Kidney tubule cell (primary cell): ENCODE measurements at places on chromosomes 16 and 17.
A peak's percentile ranks its signal among the peaks of the same experiment; 100 is the strongest.

DNA sequence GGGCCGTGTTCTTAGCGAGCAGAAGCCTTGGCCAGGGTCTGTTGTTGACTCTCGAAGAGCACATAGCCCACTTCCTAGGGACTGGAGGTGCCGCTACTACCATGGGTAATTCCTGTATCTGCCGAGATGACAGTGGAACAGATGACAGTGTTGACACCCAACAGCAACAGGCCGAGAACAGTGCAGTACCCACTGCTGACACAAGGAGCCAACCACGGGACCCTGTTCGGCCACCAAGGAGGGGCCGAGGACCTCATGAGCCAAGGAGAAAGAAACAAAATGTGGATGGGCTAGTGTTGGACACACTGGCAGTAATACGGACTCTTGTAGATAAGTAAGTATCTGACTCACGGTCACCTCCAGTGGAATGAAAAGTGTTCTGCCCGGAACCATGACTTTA, 18.5 kb downstream of the RSPRY1 start:
- DNase-seq: no peak

GRCh38 chr16:57341062-57341440, 17.5 kb upstream of the CCL22 start:
- no peak for DNase-seq

DNA sequence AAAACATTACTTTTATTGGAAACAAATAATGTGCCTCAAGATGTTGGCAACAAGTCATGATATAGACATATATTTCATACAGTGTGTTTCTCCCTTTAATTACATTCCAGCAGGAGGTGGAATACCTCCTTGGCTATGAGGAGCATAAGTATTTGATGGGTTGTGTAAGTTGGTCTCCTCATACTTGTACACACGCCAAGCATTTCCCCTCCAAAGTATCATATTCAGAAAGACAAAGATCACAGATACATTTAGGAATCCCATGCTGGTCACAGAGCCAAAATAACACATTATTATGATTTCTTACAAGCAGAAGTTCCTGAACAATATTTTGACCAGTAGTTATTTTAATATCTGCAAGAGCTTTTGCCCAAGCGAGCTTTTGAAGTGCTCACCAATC, 57.8 kb downstream of the WSB1 start:
- no peak for DNase-seq

DNA sequence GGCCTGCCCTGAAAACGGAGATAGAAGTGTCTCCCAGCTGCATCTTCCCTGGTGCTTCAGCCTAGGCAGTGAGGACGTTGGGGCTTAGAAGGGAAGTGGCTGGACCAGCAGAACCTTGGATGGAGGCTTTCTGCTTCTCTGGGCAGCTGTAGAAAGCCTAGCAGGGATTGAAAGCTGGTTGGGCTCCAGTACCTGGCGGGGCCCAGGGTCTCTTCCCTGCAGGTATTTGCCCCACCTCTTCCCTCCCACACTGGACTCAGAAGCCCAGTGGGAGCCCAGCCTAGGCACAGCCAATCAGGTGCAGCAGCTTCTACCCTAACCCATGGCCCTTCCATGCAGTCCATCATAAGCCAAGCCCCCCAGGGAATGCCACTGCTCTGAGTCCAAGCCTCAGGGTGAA, 190.3 kb upstream of the IRX6 start:
- DNase-seq: no peak

DNA sequence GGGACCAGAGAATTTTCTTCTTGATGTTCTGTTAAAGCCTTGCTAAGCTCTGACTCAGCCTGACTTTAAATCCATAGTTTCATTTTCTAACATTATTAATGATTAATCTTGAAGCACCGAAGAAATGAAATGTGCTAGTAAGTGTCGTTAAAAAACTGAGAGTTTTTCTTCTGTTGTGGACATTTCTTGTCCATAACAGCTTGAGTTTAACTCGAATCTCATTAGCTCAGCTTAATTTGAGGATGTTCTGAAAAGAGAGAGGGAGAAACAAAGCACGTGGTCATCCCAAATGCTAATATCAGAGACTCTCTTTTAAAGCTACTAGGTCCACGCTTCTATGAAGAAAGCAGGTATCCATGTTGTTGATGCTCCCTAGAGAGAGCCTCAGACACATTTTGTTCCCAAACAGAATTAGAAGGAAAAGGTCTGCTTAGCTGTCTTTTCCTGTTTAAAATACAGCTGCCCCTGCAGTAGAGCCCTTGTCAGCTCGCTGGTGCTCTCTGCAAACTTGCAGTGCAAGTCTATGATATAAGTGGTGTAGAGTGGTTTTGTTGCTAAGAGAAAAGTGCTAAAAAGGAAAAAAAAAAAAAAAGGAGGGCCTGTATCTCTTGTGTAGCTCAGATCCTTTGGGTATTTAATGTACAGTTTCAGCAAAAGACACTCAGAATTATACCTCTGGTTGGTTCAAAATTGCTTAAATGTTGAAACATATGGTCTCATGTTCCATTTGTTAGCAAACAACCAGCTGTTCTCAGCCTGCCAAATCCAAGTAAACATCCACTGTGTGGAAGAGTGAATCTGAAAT, 191.1 kb upstream of the TBX2 start:
- peak; percentile 64 for DNase-seq

- peak; percentile 87 for DNase-seq
Observed at GRCh38 chr16:1331712-1332617, 1.5 kb upstream of the BAIAP3 start.

DNA sequence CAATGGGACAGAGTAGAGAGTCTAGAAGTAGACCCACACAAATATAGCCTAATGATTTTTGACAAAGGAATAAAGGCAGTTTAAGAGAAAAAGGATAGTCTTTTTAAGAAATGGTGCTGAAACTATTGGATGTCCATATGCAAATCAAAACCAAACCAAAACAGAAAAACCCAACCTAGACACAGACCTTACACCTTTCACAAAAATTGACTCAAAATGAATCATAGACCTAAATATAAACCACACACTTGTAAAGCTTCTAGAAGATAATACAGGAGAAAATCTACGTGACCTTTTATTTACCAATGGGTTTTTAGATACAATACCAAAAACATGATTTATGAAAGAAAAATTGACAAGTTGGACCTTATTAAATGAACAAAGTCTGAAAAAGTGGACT, 66.4 kb upstream of the MPHOSPH6 start:
- no peak for DNase-seq

DNA sequence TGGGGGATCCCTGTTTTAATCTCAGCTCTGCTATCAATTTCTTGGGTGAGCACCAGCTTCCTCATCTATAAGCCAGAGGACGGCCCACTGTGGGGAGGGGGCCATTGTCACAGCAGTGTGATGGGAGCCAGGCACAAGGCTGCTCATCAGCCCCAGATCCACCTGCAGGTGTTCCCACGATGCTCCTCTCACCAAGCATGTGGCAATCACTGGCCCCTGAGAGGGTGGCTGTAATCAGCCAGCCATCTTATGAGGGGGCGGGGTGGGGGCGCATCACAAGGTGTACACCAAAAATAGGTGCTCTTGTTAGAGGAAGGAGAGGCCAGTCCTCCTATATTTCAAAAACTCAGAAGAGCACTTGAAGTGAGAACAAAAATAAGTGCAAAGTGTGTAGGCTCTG, 31.2 kb downstream of the HNF1B start:
- peak; percentile 20 for DNase-seq

DNA sequence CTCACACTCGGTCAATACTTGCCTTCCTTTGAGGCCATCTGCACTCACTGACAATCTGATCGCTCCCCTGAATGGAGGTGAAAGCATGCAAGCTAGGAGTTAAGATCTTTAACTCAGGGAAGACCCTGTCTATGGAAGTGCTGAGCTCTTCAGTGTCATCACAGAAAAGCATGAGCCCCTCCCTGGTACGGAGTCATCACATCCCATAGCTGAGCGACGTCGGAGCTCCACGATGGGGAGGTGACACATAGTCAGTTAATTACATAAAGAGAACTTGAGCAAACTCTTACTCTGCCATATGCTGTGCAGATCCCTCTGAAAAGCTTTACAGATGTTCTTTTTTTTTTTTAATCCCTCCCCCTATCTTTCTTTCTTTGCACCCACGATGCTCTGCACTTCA, 463.2 kb downstream of the WWOX start:
- no peak for DNase-seq
